ENCODE measurements at places on chromosomes 7 and 10.

DNA sequence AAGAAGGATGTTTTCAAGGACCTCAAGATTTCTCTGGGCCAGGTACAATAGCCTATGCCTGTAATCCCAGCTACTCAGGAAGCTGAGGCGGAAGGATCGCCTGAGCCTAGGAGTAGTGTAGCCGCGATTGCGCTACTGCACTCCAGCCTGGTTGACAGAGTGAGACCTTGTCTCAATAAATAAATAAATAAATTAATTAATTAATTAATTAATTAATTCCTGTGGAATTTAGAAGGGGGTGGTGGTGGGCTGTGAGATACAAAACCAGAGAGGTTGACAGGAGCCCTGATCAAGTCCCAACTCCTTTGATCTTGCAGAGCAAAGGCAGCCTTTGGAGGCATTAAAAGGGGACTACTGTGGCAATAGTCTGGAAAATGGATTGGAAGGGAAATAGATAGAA lies 39.3 kb upstream of the NRF1 start:
- H3K4me1 ChIP-seq: no peaks in the 10 kb centered on the region
- peaks cover 2% of the 10 kb centered on the region for H3K27me3 ChIP-seq
- H3K36me3 ChIP-seq: peaks cover 3% of the 10 kb centered on the region
- no peak overlapping the region for H3K4me3 ChIP-seq

DNA sequence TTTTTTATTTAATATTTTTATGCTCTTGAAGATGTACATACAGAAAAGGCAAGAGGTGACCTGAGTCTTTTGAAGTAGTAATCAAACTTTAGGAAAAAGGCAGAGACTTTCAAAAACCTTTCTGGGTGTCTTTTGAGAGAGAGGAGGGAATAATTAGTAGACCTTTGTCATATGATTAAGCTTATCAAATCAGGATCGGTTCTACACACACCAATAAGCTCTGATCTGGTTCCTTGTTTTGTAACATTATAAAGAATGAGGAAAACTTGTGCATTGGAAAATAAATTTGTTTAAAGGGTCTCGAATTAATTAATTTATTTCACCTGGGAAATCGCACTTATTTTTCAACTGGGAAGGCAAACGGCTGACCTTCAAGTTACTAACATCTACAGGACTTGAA lies 11.9 kb downstream of the TWIST1 start:
- peaks cover 57% of the 10 kb centered on the region for H3K4me1 ChIP-seq
- no peaks in the 10 kb centered on the region for H3K36me3 ChIP-seq
- no peak for DNase-seq
- H3K27ac ChIP-seq: no peak overlapping the region
- H3K27me3 ChIP-seq: peaks cover 100% of the 10 kb centered on the region
- peak overlapping the region; percentile 76 for H3K4me3 ChIP-seq

- peaks cover 3% of the 10 kb centered on the region for H3K4me1 ChIP-seq
- H3K27me3 ChIP-seq: no peaks in the 10 kb centered on the region
- H3K36me3 ChIP-seq: no peaks in the 10 kb centered on the region
- DNase-seq: no peak
- H3K4me3 ChIP-seq: no peak overlapping the region
Observed at GRCh38 chr7:22111661-22112060, 166.0 kb upstream of the CDCA7L start.

GRCh38 chr7:110830778-110831177 lies 260.1 kb upstream of the LRRN3 start:
- H3K36me3 ChIP-seq: no peaks in the 10 kb centered on the region
- H3K27me3 ChIP-seq: no peaks in the 10 kb centered on the region

- H3K36me3 ChIP-seq: peaks cover 5% of the 10 kb centered on the region
- no peak for DNase-seq
- H3K27ac ChIP-seq: peak overlapping the region; percentile 63
- H3K4me1 ChIP-seq: peaks cover 4% of the 10 kb centered on the region
- H3K27me3 ChIP-seq: no peaks in the 10 kb centered on the region
Observed at GRCh38 chr7:2019711-2020511, 212.8 kb downstream of the MAD1L1 start.

GRCh38 chr7:154373956-154374355 lies 321.8 kb downstream of the DPP6 start:
- no peak for DNase-seq
- no peak overlapping the region for H3K4me3 ChIP-seq
- H3K36me3 ChIP-seq: peaks cover 72% of the 10 kb centered on the region
- H3K4me1 ChIP-seq: no peaks in the 10 kb centered on the region
